ENCODE measurements at places on chromosomes 1 and 21. TPM values are rescaled to one million over a fixed set of nuclear protein-coding genes. Genes with fewer than 3 reads are reported as not detected.

GRCh38 chr1:247352175-247352574, 20.5 kb upstream of the ZNF496 start:
- no peak for DNase-seq

DNA sequence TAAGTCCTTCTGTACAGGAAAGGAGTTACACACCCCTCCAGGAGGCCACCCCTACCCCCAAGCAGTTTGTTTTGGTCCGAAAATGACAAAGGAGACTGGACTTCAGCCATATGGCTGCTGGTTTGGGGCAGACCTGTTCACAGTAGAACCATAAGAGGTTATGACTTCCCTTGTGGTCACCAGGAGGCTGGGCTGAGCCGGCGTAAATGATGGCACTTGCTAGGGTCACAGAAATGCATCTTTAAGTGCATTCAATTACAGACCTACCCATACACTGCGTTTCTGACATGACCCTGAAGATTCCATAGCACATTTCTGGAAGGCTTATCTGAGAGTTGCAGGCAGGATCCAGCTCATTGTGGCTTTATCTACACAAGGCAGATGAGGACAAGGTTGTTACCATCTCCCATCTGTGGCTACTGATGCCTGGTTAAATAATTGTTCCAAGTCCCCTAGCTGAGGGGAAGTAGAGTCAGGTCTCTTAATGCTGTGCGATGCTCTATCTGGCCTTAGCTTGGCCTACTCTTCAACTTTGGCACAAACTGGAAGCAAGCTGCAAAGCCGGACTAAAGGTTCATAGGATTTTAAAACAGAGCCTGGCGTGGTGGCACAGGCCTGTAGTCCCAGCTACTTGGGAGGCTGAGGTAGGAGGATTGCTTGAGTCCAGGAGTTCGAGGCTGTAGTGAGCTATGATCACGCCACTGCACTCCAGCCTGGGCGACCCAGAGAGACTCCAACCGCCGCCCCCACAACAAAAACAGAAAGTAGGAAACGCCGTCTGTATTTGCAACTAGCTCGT, 1.7 kb upstream of the TRIM67 start:
- DNase-seq = no peak

DNA sequence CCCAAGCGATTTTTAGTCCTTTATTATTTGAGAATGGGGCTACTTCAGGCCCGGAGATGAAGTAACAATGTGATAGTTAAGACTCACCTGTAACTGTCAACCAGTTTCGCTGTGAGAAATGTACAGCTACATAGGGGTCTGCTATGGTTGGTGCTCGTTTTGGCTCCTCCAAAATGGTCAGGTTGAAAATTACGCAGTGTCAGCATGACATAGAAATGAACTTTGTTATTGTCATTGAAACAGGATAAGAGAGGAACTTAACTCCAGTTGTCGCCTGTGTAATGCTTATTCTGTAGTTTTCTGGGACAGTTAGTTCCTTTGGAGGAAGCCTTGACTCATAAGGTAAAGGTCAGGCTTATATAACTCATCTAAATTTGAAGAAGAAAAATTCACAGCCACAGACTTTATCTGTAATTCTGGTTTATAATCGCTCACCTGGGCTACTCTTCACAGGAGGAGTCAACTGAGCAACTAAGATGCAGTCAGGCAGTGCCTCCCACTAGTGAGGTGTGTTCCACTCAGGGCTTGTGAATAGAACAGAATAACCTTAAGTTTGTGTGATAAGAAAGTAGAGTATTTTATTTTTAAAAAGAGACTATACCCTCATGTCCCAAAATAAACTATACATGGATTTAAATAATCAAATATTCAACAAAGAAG, 130.9 kb downstream of the CD247 start:
- DNase-seq = no peak

DNA sequence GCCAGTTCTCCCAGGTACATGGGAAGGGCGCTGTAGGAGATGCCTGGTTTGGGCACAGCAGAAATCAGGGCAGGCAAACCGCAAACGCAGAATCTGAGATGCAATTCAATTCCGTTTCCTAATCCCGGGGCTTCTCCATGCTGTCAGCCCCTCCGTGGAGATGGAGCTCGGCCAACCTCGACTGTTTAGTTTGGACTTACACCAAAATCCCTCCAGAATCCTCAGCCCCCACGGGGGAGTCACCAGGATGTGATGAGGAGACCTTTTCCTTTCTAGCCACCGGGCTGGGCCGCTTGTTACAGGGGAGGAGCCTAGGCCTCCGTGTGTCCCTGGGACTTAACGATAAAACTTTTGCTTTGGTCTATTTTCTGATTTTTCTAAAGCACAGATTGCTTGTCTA, 7.9 kb downstream of the SLC2A7 start:
- DNase-seq = no peak

- DNase-seq = no peak
These were observed 8.7 kb downstream of the ACAP3 start for GRCh38 chr1:1298861-1299685.

GRCh38 chr1:31624309-31624708, 6.8 kb downstream of the HCRTR1 start:
- DNase-seq = no peak

DNA sequence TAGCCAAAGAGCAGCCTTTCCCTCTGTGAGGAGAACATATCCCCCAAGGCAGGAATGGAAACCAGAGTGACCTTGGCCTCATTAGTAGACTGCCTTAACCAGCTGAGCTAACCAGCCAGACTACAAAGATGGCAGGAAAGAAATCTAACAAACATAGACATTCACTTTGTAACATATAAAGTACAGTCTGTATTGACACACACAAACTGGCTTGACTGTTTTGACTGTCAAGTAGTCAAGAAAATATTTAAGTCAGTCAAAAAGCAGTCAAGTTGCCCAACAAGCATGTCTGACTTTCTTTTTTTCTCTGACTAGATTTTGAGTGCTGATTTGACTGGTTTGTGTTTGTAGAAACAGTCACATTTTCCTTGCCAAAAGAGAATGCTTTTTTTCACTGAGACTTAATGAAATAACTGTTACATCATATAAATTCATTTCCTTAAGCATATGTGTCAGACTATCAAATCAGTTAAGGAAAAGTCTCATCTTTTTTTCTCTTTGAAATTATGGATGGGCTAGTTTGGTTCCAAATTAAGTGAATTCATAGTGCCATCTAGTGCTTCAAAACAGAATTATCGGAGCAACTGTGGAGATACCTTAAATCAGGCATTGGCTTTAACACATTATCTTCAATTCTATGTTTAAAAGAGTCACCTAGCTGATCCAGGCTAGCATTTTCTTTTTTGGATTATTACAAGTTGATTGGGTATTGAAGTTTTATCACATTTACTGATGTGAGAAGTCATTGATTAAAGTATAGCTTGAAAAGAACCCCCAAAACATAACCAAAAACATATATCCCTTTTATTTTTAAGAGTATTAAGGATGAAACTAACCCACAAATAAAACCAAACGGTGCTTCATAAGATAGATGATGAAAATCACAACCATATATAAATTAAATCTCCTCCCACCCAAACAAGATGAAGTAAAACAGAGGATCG, 75.0 kb downstream of the ATP6V1G3 start:
- no peak for DNase-seq

The AMY1B gene
- total RNA-seq = not detected

- no peak for DNase-seq
These were observed 29.0 kb downstream of the DUSP10 start for GRCh38 chr1:221712776-221713431.

DNA sequence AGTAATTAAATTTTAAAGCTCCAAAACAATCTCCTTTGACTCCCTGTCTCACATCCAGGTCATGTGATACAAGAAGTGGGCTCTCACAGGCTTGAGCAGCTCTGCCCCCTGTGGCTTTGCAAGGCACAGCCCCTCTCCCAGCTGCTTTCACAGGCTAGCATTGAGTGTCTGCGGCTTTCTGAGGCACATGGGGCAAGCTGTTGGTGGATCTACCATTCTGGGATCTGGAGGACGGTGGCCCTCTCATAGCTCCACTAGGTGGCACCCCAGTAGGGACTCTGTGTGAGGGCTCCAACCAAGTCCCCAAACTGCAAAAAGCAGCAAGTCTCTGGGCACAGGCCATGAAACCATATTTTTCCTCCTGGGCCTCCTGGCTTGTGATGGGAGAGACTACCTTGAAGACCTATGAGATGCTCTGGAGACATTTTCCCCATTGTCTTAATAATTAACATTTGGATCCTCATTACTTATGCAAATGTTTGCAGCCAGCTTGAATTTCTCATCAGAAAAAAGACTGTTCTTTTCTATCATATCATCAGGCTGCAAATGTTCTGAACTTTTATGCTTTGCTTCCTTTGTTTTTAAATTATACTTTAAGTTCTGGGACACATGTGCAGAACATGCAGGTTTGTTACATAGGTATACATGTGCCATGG, 554.1 kb upstream of the OLFM3 start:
- no peak for DNase-seq

- no peak for DNase-seq
These were observed 302.3 kb upstream of the PLD5 start for GRCh38 chr1:242826701-242827336.

GRCh38 chr1:209622841-209623829, 29.1 kb downstream of the LAMB3 start:
- DNase-seq = no peak

The CXADR gene
- 23.4 TPM for total RNA-seq

The CFAP45 gene
- total RNA-seq = not detected

The LIN28A gene
- 1.1 TPM for total RNA-seq

The HSD3B2 gene
- total RNA-seq = 0.83 TPM

The SEMA4A gene
- 0.88 TPM for total RNA-seq

The PKP1 gene
- total RNA-seq = 0.03 TPM

Data from left lobe of liver (tissue), 2 donors.